ENCODE measurements at places on chromosomes 2 and 18.

- DNase-seq, result no peak
These were observed 50.9 kb downstream of the CABYR start for GRCh38 chr18:24189664-24190346.

DNA sequence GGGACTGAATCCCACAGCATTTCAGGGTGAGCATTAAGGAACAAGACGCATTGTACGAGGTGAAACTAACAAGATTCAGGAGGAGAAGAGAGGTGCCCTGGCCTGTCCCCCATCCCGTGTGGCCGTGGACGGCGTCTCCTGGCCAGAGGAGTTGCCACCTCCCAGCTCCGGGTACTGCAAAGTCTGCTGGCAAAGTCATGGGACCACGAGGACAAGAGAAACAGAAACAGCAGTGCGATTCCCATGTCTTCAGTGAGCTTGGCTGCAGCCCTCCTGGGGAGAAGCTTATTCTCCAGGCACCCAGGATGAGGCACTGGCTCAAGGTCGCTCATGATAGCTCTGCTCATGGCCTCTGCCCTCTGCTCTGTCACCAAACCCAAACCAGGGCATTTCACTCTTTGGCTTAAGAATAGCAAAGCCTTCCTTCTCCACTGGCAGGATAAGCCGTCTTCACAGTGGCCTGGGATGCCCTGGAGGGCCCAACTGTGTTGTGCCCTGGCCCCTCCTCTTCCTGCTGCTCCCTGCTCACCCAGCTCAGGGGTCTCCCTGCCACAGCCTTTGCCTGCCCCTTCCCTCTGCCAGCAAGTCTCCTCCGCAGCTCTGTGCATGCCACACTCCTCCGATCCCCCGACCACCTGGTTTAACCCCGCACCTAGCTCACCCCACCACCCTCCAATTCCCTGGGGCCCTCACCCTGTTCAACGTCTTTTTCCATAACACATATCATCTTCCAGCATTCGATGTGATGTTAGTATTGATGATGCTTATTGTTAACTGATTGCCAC lies 144.8 kb downstream of the PXDN start:
- peak; percentile 24 for DNase-seq

DNA sequence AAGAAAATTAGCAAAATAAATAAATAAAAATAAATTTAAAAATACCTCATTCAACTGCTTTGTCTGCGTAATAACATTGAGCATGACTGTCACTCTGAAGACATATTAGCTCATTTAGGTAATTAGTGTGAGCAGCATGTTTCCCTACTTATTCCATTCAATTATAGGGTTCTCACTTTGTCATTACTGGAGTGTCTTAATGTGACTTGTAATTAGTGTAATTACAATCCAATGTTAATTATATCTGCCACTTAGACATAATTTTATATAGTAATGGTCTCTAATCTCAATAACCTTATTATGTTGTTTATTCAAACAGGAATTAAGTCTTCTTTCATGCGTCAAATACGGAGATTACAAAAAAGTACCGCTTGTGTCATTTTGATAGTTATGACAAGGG lies 893.9 kb upstream of the ACVR2A start:
- DNase-seq, result no peak

DNA sequence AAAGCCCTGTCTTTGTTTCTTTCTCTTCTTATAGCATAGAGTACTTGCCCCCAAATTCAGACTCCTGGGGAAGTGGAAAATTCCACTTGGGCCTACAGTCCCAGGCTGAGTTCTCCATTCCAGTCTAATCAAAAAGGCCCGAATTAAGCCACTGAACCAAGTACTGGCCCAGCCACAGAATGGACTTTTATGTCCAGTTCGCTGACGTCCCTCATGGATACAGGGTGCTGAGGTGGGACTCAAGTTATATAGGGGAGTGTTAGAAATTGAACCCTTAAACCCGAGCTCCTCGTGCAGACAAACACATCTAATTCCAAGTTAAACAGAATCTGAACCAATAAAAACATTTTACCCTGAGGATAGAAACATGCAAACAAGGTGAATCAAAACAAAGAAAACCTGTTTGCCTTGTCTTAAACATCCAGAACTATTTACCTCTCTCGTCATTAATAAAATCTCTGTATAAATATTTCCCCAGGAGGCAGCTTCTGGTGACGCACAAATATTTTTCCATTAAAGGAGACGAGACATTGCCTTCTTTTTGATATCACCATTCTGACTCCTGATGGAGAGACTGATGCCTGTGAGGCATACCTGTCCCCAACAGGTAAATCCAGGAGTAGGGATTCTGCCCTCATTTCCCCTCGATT lies 136.8 kb upstream of the ARL4C start:
- no peak for DNase-seq

- no peak for DNase-seq
These were observed 286.2 kb upstream of the EPAS1 start for GRCh38 chr2:46010925-46011490.

DNA sequence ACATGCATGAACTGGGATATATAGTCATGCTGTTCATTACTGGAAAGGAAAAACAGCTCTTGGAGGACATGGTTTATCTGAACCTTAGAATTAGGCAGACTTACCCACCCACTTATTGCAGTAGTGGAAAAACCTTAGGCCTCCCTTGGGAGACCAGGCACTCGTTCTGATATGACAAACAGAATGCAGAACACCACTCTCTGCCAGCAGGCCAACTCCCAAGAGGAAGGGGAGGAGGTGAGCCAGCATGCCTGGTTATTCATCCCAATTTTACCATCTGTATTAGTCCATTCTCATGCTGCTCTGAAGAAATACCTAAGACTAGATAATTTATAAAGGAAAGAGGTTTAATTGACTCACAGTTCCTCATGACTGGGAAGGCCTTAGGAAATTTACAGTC lies 17.5 kb downstream of the C18orf63 start:
- DNase-seq, result no peak

GRCh38 chr2:64056021-64056420 lies 36.8 kb upstream of the VPS54 start:
- DNase-seq, result no peak

DNA sequence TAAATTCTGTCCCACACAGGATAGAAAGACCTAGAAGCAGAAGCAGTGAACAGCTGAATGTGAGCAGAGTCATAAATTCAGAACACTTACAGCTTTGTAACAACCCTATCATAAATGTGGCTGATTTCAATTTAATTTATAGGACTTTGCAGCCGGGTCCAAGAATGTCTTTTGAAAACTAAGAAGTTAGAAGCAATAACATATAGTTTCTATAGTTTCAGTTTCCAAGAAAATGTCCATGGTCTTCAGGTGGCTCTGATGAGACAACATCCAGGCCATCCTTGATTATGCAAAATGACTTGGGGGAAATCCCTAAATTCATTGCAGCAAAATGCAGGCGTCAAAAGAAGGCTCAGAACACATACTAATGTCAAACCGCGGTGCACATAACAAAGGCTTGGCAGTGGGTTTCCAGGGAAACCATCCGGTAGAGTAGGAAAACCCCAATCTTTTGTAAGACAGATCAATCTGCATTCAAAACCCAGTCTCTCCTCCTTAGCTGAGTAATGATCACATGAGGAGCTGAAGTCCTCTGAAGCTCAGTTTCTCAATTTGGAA lies 442.2 kb upstream of the ID2 start:
- no peak for DNase-seq

- DNase-seq, result no peak
These were observed 97.2 kb downstream of the PIK3C3 start for GRCh38 chr18:42052122-42052708.

DNA sequence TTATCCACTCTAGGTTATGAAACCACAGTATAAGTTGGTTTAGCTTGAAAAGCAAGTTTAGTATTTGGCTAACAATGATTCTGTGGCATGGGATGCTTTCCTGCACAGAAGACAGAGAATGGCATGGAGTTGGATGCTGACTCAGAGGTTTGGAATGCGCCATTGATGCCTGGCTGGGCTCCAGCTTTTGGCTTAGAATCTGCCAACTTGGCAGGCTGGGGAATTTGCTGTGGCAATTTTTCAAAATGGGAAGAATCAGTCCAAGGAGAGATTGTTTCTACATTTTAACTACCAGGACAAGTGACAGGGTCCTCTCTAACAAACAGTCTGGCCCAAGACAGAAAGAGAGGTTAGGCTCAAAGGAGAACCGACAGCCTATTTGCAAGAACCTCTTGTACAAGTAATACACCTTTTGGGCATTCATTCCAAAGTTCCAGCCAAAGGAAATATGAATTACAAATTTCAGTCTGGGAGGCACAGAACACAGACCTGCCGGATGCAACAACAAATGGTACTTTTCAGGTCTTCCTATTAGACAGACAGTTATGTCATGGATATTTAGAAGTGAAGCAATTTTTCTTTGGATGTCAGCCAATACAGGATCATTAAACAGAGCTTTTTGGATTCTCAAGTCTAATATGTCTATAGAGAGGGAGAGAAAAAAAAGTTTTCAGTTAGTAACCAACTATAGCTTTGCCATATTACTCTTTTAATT lies 1027.7 kb downstream of the TMEM182 start:
- DNase-seq, result no peak

DNA sequence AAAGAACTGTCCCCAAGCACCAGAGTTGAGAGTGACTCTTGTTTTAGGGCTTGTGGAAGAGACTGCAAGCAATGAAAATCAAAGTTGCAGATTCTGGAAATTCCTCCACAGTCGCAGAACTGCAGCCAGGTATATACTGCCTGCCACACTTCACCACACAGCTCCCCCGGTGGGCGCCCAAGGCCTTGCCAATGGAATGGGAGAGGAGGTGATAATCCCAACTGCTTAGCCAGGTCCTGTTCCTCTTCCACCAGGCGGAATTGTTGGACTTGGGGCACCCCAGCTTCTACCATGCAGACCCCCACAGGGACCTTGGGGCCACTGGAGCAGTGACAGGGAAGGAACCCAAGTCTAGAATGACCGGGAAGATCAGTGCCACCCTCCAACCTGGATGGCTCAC lies 4.8 kb upstream of the PDIA6 start:
- DNase-seq, result no peak

GRCh38 chr2:40809156-40809555 lies 357.3 kb upstream of the SLC8A1 start:
- no peak for DNase-seq

GRCh38 chr18:23810396-23810795 lies 121.1 kb downstream of the LAMA3 start:
- no peak for DNase-seq

DNA sequence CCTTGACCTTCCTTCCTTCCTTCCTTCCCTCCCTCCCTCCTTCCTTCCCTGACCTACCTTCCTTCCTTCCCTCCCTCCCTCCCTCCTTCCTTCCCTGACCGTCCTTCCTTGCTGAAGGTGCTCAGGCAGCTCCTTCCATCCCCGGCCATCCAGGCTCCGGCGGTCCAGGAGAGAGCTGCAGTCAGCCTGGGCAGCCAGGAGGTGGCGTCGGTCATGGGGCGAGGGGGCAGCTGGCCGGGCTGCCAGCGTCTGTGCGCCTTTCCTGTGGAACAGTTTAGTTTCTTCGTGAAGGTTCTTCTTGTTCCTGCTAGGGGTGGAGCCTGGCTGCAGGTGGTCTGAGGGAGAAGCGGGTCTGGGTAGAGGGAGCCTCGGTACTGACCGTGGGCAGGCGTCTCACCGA lies 15.7 kb downstream of the GPR35 start:
- peak; percentile 45 for DNase-seq

DNA sequence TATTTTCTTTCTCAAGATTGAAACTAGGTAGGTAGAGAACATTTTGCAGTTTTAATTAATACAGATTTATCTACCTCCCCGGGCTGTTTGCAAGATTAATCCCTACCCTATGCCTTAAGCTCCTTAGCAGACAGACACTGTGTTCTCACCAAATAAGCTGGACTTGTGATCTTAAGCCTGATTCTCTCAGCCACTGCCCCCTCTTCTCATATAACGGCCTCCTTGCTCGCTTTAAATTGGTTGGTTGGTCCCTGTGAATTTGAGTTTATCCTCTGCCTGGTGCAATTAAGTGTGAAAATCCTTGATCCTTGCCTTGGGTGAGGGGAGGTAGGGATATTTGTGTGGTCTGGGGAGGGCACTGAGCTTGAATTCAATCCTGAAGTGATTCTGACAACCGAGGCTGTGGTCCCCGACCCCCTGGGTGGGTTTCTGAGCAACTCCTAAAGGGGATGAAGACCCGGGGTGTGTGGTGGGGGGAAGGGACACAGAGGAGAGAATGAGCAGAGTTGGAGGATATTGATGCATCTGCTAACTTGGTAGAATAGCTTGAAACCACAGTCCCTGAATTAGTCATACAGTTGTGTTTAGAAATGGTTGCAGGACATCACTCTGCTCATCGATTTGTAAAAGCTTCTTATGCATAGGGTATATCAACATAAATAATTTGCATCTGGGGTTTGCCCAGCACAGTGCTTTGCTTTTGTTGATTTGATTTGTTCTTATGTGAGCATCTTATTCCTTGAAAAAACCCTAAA lies 36.9 kb upstream of the NCKAP5 start:
- no peak for DNase-seq

DNA sequence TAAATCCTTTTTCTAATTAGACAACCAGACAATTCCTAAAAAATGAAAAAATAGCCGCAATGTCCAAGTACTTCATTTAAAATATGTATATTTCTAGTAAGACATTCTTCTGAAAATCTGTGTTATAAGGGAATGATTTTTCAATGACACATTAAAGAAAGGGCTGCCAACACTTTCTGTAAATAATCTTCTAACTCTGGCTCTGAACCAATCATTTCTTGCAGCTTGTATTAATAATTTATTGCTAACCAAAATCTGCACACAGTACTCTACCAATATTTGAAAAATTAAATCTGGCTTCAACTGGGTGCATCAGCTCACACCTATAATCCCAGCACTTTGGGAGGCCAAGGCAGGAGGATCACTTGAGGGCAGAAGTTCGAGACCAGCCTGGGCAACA lies 8.3 kb downstream of the NFU1 start:
- no peak for DNase-seq

DNA sequence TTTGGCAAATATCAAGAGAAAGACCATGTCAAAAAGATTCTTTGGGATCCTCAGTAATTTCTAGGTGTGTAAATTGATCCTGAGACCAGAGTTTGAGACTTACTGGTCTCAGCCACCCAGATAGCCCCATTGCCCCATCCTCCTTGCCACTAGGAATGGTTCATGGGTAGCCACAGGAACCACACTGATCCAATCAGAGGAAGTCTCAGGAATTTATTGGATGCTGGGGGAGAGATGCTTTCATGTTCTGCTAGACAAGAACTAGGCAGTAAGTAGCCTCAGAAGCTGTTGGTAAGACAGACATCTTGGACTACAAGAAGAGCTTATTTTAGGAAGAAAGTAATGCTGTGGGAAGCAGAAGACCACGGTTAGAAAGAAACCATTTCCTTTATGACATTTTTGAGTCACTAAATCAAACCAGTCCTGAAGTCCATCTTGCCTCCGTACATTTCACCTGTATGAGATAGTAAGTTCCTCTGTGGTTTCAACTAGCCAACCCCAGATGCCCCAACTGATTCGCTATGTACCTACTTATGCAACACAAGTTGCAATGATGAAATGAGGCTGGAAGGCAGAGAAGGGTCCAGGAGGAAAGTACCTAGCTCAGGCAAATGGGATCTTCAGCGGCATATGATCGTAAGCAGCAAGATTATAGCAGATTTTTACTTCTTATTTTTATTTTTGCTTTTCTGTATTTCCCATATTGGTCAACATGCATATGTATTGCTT lies 3.6 kb upstream of the ST3GAL5 start:
- DNase-seq, result no peak

- DNase-seq, result no peak
These were observed 665.6 kb upstream of the KLHL29 start for GRCh38 chr2:22719396-22719795.

- peak; percentile 42 for DNase-seq
These were observed 37.5 kb upstream of the SLC38A11 start for GRCh38 chr2:164992818-164993217.

GRCh38 chr2:32931945-32932709 lies 14.6 kb upstream of the LTBP1 start:
- DNase-seq, result no peak

GRCh38 chr2:216362730-216363129 lies 9.6 kb downstream of the MARCHF4 start:
- DNase-seq, result peak; percentile 46

- DNase-seq, result no peak
These were observed 258.8 kb downstream of the NEDD4L start for GRCh38 chr18:58302811-58303210.

Data from mesothelial cell of epicardium (in vitro differentiated cells).